ENCODE measurements at places on chromosomes 2 and 18. TPM values are rescaled to one million over a fixed set of nuclear protein-coding genes. Genes with fewer than 3 reads are reported as not detected.
A peak's percentile ranks its signal among the peaks of the same experiment; 100 is the strongest.

- DNase-seq, result no peak
Measured at GRCh38 chr2:223474893-223475292, 127.3 kb downstream of the SCG2 start.

DNA sequence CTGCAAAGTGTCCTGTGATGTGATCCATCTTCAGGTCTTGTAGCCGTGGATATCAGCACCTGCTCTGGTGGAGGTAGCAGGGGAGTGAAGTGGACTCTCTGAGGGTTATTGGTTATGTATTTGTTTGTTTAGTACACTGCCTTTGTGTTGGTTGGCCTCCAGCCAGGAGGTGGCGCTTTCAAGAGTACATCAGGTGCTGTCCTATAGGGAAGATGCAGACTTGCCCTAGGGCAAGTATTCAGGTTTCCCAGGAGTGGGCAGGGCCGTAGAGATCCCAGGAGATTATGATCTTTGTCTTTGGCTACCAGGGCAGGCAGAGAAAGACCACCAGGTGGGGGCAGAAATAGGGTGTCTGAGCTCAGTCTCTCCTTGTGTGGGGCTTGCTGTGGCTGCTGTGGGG, 411.8 kb downstream of the SOX11 start:
- no peak for DNase-seq

GRCh38 chr2:199602896-199603717, 145.4 kb upstream of the SATB2 start:
- DNase-seq, result no peak

DNA sequence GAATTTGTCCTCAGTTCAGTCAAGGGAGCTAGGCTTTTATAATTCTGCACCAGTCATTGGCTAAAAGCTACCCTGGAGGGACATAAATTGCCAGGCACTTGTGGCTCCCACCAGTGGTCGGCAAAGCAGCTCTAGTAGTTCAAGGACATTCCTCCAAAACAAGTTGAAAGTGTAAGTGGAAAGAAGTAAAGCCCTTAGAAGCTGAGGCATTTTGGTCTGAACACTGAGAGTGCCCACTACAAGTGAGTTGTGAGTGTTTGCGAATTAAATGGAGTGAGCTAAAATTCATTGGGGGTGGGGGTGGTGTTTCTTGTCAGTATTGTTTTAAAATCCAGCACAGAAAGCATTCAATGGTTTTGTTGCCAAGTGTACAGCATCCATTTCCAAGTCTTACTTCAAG, 879.9 kb upstream of the CDH2 start:
- no peak for DNase-seq

- peak; percentile 19 for DNase-seq
Measured at GRCh38 chr18:43277164-43277600, at the start of gene SYT4. SYT4 (minus strand) TSS chr18:43277490; CDS start chr18:43277281, 209 bp downstream.

SH3BP4 gene
- total RNA-seq, result 105 TPM

- DNase-seq, result no peak
Measured at GRCh38 chr18:8835521-8835953, 130.2 kb downstream of the MTCL1 start.

AQP12B gene
- not detected for total RNA-seq

DNA sequence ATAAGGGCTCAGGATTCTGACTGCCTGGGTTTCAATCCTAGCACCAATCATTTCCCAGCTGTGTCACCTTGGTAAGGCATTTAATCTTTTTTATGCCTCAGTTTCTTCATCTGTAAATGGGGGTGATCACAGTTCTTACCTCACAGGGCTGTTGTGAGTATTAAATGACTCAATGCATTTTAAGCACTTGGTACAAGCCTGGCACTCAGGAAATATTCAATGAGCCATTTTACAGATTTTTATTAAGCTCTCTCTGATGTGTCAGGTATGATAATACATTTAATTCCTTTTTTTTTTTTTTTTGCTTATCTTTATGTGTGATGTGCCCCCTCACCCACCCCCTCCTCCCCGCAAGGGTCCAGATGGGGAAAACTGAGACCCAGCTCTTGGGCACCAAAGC, 12.0 kb downstream of the SPEG start:
- DNase-seq, result no peak

GRCh38 chr2:8116661-8117060, 565.2 kb upstream of the ID2 start:
- no peak for DNase-seq

LAMA3 gene
- 7.1 TPM for total RNA-seq

DNA sequence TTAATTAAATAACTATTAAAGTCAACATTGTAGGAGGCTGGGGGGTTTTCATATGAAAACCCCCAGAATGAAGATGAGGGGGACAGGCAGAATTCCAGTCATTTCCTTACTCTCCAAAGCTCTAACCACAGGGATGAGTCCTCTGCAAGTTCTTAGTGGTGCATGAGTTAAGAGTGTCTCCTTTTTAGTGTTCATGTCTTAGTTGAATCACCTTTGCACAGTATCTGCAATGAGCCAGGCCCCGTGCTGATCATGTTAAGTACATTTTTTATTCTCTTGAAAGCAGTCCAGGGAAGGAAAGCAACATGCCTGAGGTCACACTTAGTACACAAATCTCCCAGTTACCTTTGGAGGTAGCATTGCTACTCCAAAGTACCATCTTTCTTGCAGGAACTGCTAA, 25.7 kb upstream of the MSGN1 start:
- DNase-seq, result no peak

GRCh38 chr18:59959606-59960005, 59.8 kb downstream of the PMAIP1 start:
- DNase-seq, result no peak

DNA sequence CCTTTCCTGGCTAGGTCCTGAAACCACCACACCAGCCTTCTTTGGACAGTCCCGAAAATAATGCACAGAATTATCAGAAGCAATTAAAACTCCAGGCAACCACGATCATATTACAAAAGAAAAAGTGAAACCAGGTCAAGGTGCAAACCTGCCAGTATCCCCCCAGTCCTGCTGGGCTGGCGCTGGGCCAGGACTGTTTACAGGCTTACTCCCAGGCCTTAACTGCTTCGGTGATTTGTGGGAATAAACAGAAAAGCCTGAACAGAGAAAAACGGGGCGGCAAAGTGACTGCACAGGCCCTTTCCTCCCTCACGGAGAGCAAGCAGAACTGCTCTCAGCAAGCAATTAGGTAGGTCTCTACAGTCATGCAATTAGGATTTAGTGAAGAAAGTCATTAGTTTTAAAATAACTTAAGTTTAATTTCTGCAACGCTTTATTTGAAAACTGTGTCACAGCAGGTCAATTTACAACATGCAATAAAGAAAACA, 1.3 kb downstream of the HDAC4 start:
- DNase-seq, result peak; percentile 36

GREB1L gene
- total RNA-seq, result 0.76 TPM

DNA sequence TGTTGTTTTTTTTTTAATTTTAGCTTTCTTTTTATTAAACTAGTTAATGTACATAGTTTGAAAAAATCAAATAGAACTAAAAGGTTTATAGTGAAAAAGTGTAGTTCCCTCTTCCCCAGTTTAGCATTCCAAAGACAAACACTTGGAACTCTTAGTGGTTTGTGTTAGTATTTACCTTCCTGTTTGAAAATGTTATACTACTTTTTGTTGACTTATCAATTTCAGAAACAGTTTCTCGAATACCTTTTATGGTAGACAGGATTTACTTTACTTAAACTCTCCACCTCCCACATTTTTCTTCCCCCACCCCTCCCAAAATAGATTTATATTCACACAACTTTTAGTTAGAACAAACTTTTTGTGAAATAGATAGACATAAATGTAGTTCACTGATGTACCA, 26.7 kb downstream of the PLEKHA3 start:
- no peak for DNase-seq

CRYGD gene
- not detected for total RNA-seq

DNA sequence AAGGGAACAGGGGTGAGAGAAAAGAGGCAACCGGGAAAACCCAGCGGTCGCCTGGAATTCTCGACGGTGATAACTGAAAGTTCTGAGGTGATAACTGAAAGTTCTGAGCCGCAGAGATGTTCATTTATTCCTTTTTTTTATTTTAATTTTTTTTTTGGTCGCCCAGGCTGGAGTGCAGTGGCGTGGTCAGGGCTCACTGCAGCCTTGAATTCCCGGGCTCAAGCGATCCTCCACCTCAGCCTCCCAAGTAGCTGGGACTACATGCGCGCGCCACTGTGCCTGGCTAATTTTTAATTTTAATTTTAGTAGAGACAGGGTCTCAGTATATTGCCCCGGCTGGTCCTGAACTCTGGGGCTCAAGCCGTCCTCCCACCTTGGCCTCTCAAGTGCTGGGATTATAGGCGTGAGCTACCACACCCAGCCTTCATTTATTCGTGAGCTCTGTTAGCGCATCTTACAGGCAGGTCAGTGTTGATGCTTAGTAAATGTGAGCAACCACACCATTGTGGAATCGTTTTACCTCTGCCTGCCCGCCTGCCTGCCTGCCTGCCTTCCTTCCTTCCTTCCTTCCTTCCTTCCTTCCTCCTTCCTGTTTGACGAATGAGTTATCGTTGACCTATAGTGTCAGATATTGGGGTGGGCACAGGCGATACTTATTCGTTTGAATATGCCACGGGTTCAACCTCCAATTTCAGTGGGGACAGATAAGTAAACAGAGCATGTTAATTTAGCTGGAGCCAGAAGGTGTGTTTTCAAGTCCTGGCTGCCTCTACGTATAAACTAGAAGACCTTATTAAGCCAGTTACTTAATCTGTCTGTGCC, 557 bp upstream of the E2F6 start:
- no peak for DNase-seq

IL36G gene
- not detected for total RNA-seq

DNA sequence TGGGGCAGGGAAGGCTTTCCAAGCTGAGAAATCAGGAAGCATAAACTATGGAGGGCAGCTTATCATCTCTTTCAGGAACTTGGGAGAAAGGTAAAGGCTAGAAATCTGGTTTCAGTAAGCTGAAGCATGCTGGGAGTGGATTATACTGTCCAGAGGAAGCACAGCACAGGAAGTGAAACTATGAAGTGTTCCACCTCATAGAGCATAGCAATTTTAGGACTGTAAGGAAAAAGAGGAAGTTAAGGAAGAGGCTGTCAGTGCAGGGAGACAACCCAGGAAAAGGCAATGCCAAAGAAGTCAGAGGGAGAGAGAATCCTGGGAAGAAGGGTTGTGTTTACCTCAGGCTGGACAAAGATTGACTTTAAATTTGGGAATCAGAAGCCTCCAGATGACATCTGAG, 51.9 kb downstream of the EFEMP1 start:
- DNase-seq, result no peak

DNA sequence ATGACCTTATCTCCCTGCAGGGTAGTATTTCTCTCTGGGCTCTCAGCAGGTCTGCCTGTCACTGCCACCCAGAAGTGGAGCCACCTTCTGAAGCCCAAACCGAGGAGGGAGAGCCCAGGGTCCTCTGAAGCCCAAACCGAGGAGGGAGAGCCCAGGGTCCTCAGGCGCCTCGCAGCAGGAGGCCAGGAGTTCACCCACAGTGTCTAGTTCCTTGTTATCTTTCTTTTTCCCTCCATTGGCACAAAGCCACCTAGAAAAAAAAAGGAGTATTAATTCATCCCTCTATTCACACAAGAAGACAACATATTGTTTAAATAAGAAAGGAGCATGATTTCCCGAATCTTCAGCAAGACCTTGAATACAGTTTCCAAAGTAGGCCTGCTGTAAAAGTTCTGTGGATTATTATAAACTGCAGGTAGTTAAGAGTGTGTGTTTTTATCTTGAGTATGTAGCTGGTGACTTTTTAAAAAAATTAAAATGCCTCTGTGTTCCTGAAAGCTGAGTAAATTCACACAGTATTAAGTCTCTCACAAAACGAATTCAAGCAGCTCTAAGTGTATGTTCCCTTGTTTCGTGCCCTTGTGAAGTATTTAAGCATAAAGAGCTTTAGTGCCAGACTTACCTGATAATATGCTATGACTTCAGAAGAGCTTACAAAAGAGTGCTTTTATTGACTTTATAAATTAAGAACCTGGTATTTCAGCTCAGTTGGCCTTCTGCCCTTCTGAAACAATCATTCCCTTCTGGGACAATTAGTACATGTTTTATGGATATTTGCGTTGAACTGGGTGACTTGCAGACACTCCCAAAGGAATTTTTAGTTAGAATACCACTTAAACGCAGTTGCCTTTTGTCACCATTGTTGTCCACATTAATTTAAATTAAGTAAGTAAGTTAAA, 11.7 kb upstream of the GRHL1 start:
- DNase-seq, result no peak

- no peak for DNase-seq
Measured at GRCh38 chr2:151262629-151263028, 966 bp upstream of the RBM43 start.

- no peak for DNase-seq
Measured at GRCh38 chr2:8491296-8492027, 190.4 kb upstream of the ID2 start.

SEC11C gene
- total RNA-seq, result 36.8 TPM

DNA sequence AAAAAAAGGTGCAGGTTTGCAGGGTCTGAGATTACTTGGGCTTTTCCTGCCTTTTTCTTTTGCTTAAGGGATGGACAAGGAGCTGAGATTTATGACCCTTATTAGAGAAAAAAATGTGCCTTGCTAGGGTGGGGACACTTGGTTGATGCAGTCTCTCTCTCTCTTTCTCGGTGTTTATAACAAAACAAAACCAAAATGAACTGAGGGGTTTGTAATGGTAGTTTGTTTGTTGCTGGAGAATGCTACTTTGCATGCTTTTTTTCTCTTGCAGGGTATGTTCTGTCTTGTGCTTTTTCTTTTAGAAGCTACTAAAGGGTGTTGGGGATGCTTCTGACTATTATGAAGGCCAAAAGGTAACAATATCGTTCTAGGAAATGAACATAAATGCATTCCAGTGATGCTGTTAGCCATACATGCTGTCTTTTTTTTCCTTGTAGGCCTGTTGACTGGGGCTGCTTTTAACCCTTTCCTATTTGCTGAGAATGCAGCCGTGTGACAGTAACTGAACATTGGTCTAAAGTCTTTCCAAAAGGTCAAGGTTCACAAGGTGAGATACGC, 435 bp downstream of the ZNF532 start:
- no peak for DNase-seq

RFX8 gene
- 1.00 TPM for total RNA-seq

GRCh38 chr2:32452338-32453064, 95.7 kb downstream of the BIRC6 start:
- DNase-seq, result peak; percentile 3

- no peak for DNase-seq
Measured at GRCh38 chr18:34840256-34840826, 130.2 kb downstream of the DTNA start.

- no peak for DNase-seq
Measured at GRCh38 chr2:111904726-111905474, 6.5 kb downstream of the MERTK start.

OSGEPL1 gene
- 5.9 TPM for total RNA-seq
